ELR (cell line): ENCODE measurements at places on chromosomes 4 and X.

GRCh38 chrX:30618160-30618765 lies 35.0 kb upstream of the GK start:
- DNase-seq, result peak; percentile 17

DNA sequence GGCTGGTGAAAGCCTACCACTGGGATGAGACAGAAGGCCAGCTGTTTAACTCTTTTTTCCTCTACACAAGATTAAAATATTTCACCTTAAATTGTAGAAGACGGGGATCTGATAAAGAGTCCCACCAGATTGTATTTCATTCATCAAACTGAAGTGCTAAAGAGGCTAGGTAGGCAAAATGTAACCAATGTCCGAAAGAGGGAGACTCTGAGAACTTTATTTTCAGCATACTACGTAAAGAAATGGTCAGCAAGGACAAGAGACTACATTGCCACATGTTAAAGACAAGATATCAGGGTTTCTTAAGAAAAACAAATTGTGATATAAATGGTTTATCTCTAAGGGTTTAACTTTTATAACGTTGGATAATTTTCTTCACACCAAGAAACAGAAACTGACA lies 71.6 kb upstream of the INPP4B start:
- DNase-seq, result no peak

- peak; percentile 80 for DNase-seq
Observed at GRCh38 chr4:52837716-52838558, 24.2 kb upstream of the RASL11B start.

- peak; percentile 32 for DNase-seq
Observed at GRCh38 chrX:11591723-11592346, 73.9 kb downstream of the ARHGAP6 start.

GRCh38 chr4:27068151-27068867 lies 207.7 kb downstream of the STIM2 start:
- DNase-seq, result no peak
